Kasumi-1 (cell line): ENCODE measurements at places on chromosomes 11 and 22.

DNA sequence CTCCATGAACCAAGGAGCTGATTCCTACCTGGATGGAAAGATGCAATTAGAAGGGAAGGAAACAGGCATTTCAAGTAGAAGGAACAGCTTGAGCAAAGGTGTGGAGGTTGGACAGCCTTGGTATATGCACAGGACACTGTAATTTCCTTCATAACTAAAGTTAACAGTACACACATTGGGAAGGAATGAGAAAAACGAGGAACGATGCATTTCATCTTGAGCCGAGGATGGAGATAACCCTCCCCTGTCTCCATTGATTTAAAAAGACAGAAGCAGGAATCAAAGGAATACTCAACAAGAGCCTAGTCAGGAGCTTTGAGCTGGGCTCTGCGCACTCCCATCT is 2.3 kb upstream of the PRG2 start:
- DNase-seq = no peak

DNA sequence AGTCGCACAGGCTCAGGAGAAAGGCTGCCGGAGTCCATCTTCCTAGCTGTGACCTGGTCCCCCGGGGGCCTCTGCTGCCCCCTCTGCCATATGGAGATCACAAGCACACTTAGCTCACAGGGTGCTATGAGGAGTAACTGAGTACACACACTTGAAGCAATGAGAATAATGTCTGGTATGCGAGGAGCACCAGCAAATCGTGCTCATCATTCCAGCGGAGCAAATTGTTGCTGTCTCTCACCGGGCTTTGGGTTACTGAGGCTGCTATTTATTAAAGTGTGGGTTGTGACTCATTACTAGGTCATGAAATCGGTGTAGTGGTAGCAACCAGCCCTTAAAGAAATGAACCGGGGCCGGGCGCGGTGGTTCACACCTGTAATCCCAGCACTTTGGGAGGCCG is 48.1 kb upstream of the EIF3D start:
- DNase-seq = no peak

DNA sequence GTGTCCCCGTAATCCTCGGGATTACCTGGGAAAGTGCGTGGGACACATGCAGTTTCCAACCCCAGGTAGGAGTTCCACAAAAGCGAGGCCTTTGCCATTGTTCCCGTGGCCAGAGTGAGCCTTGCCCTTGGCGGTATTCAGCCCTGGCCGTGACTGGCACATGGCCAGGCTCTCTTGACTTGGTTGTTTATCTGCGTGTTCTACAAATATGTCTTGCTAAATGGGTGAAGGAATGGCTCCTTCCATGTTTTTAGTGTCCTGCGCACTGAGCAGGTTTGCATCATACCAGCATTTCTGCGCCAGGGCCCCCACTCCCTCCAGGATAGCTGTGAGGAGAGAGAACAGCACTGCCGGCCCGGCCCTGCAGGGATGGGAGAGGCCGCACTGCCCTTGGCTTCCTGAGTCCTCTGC is 20.0 kb downstream of the POLR3H start:
- DNase-seq = no peak

DNA sequence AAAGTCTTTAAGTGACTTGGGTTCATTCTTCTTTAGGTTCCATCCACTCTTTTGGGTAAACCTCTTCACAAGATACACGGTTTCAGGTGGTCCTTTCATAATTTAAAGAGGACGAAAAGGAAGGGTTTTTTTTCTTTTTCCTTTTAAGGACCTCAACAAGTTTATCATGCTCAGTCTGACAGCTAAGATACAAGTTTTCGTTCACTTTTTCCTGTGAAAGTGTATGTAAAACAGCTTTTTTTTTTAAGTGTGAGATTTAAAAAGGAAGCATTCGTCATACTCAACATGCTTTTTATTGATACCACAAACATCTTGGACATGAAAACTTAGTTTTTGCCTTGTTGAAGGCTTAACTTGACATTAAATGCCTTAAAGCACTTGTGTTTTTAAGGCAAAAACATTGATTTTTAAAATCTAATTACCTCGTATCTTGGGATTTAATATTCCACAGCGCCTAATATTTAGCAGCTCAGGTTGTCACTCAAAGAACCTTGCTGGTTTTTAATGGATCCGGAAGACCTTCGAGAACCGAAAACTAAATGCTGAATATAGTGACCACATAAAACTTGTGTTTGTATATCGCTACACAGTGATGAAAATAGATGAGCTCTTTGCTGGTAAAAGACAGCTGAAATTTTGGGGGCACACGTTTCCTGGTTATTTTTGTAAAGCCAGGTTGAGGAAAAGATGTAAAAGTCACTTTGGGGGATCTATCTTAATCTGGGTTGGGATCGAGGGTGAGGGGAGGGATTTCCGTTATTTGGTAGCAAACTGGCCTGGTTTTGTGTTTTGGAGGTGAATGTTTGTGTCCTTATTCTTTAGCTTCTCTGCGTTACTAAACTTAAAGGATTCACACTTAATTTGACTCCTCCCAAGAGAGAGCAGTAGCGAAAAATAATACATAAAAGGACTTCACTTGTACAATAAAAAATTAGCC is 2.3 kb downstream of the PCF11 start:
- DNase-seq = no peak

DNA sequence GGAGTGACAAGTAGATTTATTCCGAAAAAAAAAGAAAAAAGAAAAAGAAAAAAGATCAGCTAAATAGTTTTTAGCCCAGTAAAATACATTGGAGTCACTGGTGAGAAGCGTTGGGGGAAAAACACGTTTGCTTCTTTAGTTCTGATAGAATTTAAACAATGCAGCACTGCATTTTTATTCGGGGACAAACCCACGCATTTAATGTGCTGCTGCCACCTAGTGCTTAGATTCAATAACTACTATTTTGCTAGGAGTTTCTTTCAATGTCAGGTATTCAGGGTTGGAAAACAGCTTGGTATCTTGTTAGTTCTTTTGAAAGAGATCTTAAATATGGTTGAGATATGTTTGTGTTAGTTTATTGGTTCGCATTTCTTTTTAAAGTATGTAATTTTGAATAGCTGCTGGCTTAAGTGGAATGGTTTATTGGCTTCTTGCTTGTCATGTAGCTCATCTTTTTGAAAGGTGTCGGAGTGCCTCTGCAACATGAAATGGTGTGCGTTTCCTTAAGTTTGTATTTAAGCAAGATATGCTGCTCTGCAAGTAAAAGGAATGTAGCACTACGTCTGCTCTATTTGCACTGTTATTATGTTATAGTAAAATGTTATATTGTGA is 41.9 kb downstream of the SVIP start:
- peak; percentile 25 for DNase-seq

DNA sequence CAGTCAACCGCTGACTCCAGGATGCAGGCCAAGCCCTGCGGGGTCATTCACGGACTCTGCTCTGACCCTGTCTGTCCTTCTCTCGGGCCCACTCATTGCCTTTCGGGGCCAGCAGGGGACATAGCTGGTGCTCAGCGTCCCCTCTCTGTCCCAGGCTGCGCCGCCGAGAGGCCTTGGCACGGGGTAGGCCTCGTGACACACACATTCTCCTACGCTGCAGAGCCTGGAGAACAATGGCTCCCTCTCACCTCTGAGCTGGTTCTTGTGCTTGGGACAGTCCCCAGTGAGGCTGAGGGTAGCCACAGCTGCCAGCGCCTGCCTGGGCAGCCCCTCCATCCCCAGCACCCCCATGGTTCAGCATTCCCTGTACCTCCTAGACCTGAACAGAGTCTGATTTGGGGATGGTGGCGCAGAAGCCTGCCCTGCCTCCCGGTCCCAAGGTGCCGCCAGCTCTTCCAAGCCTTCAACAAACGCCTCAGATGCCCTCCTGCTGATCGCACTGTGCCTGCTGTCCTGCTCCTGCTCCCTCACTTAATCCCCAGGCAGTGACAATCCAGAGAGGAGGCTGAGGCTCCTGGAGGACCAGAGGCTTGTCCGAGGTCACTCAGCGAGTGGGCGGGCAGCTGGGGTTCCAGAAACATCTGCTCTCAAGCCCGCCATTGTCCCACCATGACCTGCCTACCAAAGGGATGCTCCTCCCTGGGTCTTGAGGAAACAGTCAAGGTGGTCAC is 30.4 kb downstream of the DUSP8 start:
- no peak for DNase-seq

DNA sequence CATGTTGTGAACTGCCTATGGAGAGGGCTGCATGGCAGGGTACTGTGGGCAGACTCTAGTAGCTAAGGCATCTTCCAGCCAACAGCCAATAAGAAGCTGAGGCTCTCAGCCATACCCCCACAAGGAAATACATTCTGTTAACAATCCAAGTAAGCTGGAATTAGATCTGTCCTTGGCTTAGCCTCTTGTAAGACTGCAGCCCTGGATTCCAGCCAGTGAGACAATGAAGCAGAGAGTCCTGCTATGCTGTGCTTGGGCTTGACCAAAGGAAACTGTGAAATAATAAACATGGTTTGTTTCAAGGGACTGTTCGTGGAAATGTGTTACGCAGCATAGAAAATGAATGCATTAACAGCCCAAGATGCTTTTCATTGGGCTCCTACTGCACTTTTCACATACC is 1097.4 kb upstream of the CCDC90B start:
- no peak for DNase-seq

GRCh38 chr11:128947773-128948172 is 5.1 kb upstream of the TP53AIP1 start:
- DNase-seq = no peak

DNA sequence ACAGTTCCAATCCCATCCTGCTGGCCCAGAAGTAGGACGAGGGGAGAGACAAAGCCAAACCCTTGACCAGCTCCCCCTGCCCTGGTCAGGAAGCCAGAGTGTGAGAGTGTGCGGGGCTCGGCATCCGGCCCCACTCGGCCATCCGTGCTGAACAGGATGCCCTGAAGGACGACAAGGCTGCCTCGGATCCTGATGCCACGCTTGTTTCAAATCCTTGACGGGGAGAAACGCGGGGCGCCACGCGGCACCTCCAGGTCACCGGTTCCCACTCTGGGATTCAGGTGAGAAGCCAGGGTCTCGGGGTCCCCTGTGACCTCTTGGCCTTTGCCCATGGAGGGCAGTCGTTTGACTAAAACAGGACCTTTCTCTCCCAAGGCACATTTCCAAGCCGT is 167.8 kb downstream of the BRD1 start:
- no peak for DNase-seq

GRCh38 chr11:76661306-76661751 is 9.2 kb downstream of the LRRC32 start:
- DNase-seq = no peak
